GOT3 (cell line): ENCODE measurements at places on chromosomes 2 and 18.

- no peak for DNase-seq
Measured at GRCh38 chr2:19552270-19552669, 193.8 kb upstream of the OSR1 start.

- DNase-seq, result no peak
Measured at GRCh38 chr2:105753380-105753779, 8.7 kb downstream of the NCK2 start.

GRCh38 chr2:240701091-240701735, 9.5 kb downstream of the AQP12A start:
- no peak for DNase-seq

DNA sequence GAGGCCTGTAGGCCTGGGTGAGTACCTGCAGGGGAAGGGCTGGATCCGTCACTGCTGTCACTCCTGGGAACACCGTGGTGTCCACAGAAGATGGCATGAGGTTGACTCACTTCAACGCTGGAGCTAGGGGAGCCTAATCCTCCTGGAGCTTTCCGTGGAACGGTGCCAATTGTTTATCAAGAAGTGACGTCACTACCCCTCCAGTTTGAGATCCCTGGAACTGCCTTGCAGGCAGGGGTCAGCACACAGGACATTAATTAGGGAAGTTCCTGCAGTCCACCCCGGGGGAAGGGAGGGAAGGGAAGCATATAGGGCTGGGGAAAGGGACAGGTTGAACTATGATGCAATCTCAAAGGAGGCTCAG, 408.6 kb downstream of the GALR1 start:
- no peak for DNase-seq

DNA sequence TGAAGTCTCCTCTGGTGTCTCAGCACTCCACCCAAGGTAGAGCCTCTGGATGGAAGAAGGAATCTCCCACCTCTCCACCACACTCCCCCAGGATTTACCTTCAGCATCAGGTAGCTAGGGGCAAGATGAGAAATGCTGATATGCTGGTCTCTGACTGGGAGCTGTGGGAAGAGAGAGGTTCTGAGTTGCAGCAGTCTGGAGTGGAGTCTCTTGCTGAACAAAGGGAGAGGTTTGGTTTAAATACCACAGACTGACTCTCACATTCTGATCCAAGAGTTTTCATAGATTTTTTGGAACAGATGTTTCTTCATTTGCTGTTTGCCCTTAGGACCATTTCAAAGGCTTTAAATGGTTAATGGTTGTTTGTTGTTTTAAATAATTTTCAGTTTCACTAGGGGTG, 1.1 kb upstream of the CFLAR start:
- no peak for DNase-seq

DNA sequence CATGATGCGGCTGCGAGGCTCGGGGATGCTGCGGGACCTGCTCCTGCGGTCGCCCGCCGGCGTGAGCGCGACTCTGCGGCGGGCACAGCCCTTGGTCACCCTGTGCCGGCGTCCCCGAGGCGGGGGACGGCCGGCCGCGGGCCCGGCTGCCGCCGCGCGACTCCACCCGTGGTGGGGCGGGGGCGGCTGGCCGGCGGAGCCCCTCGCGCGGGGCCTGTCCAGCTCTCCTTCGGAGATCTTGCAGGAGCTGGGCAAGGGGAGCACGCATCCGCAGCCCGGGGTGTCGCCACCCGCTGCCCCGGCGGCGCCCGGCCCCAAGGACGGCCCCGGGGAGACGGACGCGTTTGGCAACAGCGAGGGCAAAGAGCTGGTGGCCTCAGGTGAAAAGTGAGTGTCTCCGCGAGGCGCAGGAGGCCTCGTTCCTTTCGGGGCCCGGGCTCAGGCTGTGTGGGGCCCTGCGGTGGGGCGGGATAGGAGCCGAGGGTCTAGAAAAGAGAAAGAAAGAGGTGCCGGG, 520 bp downstream of the GLS start:
- no peak for DNase-seq
